Vagina (tissue), 2 donors: ENCODE measurements at places on chromosomes 3 and 15.

- DNase-seq = no peak
These were observed 29.1 kb upstream of the MAP6D1 start for GRCh38 chr3:183854318-183855035.

DNA sequence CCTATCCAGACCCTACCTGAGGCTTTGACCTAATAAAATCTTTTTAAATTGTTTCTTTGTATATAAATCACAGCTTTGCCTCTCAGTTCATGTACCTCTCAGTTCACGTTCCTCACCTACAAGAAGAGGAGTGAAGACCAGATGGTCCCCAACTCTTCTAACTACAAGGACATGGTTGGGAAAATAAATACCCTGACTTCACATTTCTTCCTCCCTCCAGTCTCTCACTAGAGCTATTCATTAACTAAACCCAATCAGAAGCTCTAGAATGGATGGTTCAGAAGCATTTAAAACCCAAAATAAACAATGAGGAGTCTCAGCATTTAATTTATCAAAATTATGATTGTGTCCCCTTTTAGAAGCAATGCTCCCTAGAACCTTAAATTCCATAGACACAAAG, 97.3 kb upstream of the AGTR1 start:
- DNase-seq = no peak

DNA sequence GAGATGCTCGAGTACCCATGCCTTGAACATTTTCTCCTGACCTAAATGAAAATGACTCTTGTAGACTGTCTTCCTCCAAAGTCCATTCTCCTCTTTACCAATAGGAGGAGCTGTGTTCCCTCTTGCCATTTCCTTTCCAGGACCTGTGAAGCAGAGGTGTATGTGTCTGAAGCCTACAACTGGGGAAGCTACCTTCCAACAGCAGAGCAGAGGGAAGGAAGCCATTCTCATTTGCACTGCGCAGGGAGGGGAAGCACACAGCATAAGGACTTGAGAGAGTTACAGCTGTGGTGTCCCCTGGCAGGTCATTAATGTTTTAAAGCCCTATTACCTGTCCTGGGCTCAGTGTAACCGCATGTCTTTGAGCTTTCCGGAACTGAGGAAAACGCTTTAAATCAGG, 38.7 kb downstream of the HSPBAP1 start:
- DNase-seq = no peak

- no peak for DNase-seq
These were observed 194.2 kb downstream of the EBLN2 start for GRCh38 chr3:73255609-73256029.

- DNase-seq = no peak
These were observed 501.5 kb downstream of the ROBO2 start for GRCh38 chr3:77541203-77541922.

DNA sequence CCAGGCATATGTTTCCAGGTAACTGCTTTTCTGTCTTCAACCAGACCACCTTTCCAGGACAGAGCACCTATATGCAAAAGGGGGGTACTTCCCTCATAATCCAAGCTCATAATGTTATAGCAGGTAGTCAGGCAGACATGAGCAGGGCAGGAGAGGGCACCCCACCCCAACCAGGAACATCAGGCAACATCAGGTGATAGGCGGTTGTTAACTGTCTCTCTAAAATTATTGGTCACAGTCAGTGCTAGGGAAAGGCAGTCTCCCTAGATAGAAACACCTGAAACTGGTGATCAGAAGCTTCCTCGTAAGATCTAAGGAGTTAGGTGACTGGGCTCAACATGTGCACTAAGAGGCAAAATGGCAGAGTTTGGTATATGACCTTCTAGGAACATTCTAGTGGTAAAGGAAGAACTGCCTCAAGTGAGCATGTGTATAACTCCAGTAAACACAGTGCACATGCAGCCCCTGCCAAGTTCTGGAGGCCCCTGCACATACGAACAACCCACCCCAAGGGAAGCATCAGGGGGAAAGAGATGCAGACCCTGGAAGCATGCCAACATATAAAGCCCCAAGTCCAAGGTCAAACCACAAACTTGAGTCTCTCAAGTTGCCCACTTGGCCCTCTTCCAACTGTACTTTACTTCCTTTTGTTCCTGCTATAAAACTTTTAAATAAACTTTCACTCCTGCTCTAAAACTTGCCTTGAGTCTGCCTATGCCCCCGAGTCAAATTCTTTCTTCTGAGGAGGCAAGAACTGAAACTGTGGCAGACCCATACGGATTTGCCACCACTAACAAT, 270.9 kb downstream of the ULK4 start:
- no peak for DNase-seq

DNA sequence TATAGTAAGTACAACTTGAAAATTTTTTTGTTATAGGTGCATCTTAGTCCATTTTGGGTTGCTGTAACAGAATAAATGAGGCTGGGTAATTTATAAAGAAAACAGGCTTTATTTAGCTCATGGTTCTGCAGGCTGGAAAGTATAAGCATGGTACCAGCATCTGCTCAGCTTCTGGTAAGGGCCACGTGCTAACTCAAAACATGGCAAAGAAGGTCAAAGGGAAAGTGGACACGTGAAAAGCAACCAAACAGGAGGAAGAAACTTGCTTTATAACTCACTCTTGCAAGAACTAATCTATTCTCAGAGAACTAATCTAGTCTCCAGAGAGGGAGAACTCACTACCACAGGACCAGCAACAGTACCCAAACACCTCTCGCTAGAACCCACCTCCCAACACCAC, 9.1 kb downstream of the HDGFL3 start:
- DNase-seq = no peak

- DNase-seq = no peak
These were observed 17.0 kb upstream of the PROK2 start for GRCh38 chr3:71801986-71802385.

DNA sequence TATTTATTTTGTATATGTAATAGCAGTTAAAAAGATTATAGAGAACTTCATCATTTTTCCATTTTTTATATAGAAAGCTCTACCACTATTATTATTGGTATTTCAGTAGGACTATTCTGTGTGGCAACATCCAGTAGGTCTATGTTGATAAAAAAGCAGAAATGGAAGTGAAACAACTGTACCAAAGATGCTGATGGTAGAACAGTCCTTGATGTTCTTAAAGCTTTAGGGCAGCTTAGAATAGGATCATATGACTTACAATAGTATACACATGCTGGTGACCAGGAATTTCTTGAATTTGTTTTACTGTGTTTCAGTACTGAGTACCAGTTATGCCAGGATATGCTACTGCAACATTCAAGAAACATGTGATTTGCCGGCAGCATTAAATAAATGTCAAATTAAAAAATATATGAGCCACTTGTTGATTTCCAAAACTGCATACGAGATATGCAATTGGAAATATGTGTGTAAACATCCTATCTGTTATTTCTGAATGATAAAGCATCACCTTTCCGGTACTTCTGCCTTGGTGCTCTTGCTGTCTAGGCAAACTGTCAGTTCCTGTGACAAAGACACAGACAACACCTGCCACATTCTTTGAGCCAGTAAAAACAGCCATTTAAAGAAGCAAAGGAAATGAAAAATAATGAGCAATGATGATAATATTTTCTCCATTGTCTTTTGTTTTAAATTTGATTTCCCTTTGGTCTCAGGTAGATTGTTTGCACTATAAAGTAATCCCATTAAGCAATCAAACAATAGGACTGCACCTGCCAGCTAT, 649.2 kb downstream of the ZPLD1 start:
- no peak for DNase-seq

DNA sequence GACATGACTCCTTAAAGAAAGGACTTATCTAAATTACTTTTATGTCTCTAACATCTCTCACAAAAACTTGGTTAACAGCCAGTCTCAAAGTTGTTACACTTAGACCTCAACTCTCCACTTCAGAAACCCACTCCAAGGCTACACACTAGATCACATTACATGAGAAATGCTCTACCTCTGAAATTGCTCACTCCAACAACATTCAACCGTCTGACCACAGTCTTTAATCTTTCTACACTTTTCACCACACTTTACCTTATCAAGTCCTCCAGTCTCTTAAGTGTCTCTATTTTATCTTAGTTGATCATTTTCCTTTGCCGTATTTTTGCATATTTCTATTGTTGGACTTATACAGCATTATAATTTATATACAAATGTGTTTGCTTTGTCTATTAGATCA, 5.8 kb downstream of the SLC12A6 start:
- DNase-seq = no peak

- DNase-seq = no peak
These were observed 7.9 kb upstream of the ANO10 start for GRCh38 chr3:43629741-43630140.

DNA sequence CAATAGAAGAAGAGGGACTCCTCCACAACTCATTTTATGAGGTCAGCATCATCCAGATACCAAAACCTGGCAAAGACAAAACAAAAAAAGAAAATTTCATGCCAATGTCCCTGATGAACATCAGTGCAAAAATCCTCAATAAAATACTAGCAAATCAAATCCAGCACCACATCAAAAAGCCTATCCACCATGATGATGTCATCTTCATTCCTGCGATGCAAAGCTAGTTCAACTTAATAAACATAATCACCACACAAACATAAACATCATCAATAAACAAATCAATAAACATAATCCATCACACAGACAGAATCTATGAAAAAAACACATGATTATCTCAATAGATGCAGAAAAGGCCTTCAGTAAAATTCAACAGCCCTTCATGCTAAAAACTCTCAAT, 342.1 kb downstream of the RSL24D1 start:
- DNase-seq = no peak

DNA sequence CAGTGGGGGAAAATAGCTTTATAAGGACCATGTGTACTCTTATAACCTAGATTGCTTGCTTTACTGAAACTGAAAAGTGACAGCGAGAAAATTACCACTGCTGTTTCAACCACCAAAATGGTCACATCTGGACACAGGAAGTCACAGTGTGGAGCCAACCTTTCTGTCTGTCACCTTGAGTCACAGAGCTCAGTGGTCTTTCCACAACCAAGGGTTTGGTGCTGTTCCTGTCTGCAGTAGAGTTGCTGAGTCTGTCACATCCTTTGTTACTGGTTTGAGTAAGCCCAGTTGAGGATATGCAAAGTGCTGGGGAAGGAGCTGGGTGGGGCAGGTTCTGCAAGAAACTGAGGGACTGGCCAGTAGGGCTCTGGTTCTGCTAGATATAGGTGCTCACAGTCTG, 139.1 kb upstream of the EIF1B start:
- DNase-seq = no peak

DNA sequence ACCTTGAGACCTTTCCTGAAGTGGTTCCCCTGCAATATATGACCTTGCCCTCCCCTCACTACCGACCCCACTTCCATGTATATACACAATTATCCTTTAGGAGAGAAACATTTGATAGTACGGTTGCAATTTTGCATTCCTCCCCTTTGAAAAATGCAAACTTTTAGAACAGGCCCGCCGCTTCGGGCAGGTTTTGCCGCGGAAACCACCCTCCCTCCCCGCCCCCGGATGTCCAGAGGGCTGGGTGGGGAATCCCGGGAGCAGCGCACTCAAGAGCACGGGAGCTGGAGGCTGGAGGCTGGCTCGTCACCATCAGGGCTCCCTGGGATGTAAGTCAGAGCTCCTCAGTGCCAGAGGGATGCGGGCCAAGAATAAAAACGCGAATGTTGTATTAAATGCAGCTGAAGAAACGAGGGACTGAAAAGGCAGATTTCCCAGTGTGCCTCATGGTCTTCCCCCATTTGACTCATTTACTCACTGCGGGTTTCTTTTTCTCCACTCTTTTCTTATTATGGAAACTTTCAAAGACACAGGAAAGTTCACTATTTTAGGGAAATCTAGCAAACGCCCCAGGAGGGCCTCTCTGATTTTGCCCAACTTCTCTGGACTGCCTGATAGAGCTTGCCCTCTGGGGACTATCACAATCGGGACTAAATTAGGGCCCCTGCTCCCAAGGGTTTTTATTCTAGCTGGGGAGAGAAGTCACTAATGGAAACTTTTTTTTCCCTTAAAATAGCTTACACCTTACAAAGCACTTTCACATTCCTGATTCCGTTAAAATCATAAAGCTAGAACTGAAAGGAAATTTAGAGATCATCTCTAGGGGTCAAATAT, 2.9 kb upstream of the USP3 start:
- DNase-seq = no peak

DNA sequence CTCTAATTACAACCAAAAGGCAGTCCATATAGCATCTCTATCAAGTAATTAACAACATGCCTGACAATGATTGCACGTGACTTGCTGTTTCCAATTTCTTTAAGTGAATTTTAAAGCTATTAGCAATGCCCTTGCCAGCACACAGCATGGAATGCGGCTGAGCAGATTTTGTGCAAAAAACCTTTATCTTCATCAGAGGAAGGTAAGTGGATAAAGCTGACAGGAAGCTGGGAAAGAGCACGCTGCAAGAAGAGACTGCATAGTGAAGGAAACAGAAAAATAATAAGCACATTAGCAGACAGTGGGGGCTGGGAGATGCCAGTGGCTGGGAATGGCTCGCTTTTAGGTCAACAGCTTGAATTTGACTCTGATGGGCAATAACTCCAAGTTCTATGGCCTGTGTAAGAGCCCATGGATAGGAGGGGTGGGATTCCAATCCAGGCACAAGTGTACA, 138.8 kb downstream of the PDZRN3 start:
- no peak for DNase-seq

DNA sequence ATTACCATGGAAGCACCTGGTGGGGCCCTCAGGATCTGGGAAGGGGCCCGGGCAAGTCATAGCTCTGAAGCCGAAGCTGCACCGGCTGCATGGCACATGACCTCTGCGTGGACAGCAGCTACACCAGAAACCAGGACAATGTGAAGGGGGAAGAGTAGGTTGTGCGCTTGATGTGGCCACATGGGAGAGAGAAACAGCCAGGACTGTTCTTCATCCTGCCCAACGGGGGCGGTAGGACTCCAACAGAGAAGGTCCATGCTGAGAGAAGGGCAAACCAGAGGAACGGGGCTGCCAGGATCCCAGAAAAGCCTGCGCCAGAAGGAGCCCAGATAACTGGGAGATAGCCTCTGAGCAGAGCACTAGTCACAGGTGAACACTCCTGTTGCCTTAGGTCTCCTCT, 54.9 kb upstream of the PRR20G start:
- peak; percentile 56 for DNase-seq

- DNase-seq = no peak
These were observed at the start of gene FLNB for GRCh38 chr3:58008141-58009025. Gene FLNB (plus strand): TSS chr3:58008422. CDS start chr3:58008565, 143 bp downstream.

DNA sequence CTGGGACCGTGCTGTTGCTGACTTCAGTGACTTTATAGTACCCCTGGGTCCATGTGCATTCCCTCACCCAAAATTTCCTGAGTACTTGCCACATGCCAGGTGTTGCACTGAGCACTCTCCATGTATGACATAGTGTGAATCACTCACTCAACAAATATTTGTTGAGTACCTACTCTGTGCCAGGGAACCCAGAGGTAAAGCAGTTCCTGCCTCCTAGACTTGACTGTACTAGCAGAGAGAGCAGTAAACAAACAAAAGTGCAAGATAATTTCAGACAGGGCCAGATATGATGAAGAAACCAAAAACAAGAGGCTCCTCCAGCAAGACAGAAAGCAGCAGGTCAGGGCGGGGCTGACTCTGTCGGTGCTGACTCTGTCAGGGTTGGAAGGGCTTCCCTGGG, 12.2 kb downstream of the TGM4 start:
- DNase-seq = no peak

DNA sequence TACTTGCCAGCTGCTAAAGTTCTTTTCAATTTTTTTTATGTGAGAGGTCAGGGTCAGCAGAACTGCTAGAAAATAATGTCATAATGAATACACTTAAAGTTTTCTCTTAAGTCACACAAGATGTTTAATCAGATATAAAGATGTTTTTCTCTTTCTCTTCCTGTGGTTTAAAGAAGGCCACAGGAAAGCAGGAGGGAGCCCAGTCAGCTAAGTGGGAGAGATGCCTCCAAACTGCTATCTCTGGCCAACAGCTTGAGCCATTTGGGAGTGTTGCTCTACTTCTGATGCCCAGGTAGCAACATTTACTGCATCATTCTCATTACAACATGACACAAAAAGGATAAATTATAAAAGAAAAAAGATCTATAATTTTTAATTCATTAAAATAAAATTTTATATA, 45.7 kb upstream of the NLGN1 start:
- DNase-seq = no peak
